HCT116 (cell line): ENCODE measurements at places on chromosomes 7 and 10. TPM values are rescaled to one million over a fixed set of nuclear protein-coding genes. Genes with fewer than 3 reads are reported as not detected.

The PNLIPRP2 gene
- 1.1 TPM for total RNA-seq

The ATP5F1C gene
- 292 TPM for total RNA-seq

The PUS7 gene
- total RNA-seq: 39.0 TPM

The DNAH11 gene
- 0.39 TPM for total RNA-seq

The OR13A1 gene
- not detected for total RNA-seq

The AGFG2 gene
- total RNA-seq: 14.0 TPM

The SFRP5 gene
- not detected for total RNA-seq
